Trophoblast cell (in vitro differentiated cells and primary cell): ENCODE measurements at places on chromosomes 1 and 21.

DNA sequence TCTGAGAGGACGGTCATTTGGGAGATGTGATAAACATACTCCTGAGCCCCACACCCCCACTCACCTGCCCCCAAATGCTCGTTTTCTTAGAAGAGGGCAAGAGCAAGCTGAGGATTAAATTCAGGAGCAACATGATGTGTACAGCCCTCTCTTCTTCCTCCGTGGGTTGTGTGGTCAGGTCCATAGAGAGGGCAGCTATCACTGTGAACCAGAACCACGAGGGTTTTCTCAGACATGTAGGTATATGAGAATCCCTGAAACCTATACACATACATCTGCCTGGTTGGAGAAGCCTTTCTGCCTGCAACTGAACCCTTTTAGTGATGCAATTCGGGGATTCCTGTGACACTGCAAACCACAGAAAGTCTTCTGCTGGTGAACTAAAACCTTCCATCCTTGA is 38.9 kb downstream of the PGM1 start:
- no peak for DNase-seq

DNA sequence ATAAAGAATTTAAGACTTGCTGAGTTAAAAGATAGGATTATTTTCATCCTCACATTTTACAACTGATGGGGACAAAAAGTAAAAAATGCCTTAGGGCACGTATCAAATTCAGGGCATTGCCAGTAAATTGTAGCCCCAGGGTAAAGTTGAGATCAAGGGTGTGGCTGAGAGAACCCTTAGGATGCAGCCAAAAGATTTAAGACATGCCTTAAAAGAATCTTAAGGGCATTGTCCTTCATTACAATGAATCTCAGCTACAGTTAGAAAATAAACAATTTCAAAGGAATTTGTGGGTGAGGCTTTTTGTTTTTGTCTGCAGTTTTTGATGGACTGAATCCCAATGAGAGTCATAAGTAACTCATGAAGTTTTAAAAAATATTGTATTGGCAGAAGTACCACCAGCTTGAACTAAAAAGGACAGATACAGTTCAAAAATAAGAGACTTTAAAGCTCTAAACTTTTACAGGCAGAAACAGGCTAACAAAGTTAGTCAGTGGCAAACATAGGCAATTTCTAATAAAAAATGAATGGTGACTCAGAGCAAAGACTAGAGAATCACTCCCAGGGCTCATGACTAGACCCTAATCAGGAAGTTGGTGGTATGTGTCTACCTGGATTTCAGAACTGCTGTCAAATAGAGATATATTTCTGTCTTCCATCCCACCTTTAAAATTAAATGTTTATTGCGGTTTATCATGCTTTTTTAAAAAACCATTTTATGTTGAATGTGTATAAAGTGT is 165.1 kb upstream of the SNX7 start:
- DNase-seq: no peak

- no peak for DNase-seq
Observed at GRCh38 chr1:195185736-195186135, 1422.5 kb downstream of the KCNT2 start.

- no peak for DNase-seq
Observed at GRCh38 chr1:192538407-192539296, 36.9 kb upstream of the RGS1 start.

- DNase-seq: no peak
Observed at GRCh38 chr1:18146886-18147285, 39.3 kb downstream of the IGSF21 start.

- no peak for DNase-seq
Observed at GRCh38 chr1:66599346-66599745, 65.4 kb downstream of the SGIP1 start.

DNA sequence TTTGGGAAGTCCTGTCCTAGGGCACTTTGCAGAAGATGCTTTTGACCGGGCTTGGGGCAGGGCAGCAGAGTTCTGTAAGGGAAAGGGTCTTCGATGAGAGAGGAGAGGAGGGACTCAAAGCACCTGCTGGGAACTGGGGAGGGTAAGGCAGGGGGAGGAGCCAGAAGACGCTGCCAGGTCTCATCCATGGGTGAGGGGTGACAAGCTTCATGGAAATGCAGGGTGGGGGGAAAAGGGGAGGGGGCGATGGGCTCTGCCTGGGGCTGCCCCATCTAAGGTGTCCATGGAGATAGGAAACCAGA is 20.9 kb upstream of the C2CD2 start:
- no peak for DNase-seq

GRCh38 chr1:154971341-154971998 is 923 bp upstream of the SHC1 start:
- DNase-seq: peak; percentile 59

DNA sequence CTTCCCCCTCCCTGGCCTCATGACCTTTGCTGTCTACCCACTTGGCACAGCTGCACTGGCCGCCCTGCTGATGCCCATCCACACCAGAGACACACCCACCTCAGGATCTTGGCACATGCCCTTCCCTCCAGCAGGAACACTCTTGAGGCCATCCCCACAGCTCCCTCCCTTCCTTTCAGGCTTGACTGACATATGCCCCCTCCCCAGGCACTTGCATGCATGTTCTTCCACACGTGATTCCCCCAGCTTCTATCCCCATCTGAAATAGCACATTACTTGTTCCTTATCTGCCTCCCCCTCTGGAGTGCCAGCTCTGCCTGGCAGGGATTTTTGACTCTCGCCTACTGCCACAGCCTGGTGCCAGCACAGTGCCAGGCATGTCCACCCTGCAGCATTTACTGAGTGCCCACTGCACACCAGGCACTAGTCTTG is 98.5 kb upstream of the SLC25A33 start:
- no peak for DNase-seq

DNA sequence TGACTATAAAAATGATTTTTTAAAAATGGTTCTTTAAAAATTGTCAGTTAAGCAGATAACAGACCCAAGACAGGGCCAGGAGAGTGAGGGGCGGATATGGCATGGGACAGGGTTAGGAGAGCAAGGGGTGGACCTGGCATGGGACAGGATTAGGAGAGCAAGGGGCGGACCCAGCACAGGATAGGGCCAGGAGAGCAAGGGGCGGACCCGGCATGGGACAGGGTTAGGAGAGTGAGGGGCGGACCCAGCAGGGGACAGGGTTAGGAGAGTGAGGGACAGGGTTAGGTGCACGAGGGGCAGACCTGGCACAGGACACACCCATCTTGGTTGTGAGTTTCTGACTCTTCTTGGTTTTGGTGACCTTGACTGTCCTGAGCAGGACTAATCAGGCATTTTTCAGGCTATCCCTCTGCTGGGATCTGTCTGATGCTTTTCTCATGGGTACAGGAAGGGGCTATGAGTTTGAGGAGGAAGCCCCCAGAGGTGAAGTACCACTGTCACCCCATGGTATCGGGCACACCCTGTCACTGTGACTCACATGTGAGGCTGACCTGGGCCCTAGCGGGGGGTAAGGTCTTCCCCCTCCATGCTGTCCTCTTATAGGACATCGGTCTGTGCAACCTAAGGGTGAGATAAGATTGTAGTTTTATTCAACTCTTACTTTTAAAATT is 159.0 kb upstream of the COL6A1 start:
- no peak for DNase-seq

- no peak for DNase-seq
Observed at GRCh38 chr1:214660190-214660589, 57.2 kb downstream of the CENPF start.

DNA sequence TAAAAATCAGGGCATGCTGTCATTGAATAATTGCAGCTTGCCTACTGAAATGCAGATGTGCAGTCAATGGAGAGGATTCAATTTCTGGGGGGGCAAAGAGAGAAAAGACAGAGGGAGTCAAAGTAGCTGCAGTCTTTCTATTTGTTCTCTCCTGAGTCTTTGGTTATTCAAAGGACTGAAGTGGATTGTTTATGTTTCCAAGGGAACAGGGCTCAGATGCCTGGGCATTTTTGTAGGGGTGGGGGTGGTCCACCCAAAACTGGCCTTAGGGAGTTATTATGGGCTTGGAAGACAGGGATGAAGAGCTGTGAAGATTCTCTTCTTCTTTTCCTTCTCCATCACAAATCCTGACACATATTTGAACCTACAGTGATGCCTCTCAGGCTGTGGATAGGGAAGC is 408.8 kb upstream of the DAB1 start:
- no peak for DNase-seq

DNA sequence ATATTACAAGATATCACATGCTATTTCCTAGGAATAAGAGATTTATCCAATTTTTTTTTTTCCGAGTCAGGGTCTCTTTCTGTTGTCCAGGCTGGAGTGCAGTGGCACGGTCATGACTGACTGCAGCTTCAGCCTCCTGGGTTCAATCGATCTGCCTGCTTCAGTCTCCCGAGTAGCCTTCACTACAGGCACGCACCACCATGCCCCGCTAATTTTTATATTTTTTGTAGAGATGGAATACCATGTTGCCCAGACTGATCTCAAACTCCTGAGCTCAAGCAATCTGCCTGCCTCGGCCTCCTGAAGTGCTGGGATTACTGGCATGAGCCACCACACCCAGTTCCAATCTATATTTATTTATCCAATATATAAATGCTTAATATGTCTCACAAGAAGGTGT is 18.0 kb upstream of the WDTC1 start:
- DNase-seq: no peak

DNA sequence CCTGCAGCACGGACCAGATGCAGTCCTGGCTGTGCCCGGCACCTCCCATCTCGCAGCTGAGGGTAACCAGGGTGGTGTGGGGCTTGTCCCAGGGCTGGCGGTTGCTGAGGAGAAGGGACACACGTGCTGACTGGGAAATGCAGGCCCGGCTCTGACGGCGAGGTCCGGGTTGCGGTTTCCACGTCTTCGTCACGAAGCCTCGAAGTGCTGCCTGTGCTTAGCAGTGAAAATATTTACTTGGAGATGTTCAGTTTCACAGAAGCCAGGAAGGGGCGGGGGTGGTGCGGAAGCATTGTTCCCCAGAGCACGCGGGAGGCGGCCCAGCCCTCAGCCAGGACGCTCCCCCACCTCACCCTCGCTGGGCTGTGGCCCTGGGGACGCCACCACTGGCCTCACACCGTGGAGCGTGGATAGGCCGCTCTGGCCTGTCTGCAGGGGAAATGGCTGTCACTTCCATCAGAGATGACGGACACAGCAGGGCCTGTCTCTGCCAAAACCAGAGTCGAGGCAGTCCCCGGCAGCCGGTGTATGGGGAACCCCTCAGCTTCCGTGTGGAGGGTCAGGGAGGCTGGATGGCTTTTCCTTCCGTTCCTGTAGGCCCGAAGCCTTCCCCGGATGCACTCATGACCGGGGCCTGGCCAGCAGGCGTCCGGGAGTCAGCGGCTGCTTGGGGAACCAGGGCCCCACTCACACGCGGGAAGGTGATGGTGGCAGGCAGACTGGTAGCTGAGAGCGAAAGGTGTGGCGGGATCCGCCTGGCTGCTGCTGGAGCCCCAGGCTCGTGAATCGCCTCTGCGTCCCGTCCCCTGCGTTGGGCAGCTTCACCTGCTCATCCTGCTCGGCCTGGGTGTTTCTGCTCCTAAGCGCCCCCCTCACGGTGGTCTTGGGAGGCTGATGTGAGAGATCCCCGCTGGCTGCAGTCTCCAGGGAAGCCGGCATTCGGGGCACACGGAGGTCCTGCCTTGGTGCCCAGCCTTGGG is 14.7 kb upstream of the POFUT2 start:
- DNase-seq: no peak

DNA sequence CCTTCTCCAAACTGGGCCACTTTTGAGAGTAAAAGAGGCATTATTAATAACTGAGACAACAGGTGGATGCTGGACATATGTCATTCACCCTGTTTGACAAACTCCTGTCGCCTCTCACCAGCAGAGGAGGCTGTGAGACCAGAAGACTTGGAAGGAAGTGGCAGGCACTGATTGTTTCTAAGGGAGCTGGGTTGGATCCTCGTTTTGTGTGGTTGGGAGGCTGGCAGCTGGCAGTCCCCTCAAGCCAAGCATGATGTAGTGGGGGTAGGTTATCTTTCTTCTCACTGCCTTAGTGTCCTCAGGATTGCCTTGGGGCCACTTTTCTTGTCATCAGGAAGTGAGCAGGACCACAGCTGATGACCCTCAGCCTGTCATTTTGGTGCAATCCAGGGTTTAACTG is 86.5 kb upstream of the KCNJ15 start:
- DNase-seq: peak; percentile 24

GRCh38 chr21:29219165-29219770 is 79.5 kb upstream of the BACH1 start:
- peak; percentile 15 for DNase-seq

GRCh38 chr21:34073032-34073748 is at the start of the genes MRPS6 and SLC5A3:
Gene MRPS6 (plus strand): TSS chr21:34073578. CDS start chr21:34073701, 123 bp downstream.
Gene SLC5A3 (plus strand): TSS chr21:34073578. CDS start chr21:34095199, 21,621 bp downstream.
- peak; percentile 87 for DNase-seq

DNA sequence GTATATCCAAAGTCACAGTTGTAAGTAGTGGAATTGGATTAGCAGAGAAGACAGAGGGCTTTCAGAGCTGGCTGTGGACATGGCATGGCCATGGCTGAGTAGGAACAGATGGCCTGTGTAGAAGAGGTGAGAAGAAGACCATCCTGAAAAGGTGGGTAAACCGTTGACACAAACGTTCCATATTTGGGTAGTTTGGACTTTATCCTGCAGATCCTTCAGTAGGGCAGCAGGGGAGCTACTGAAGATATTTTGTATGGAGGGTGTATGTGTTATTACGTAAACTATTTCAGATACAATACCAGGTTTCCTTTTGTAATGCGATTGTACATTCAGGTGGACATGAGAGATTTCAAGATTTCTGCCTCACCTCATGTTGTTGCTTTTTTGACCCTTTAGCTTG is 1.6 kb downstream of the UTP11 start:
- no peak for DNase-seq

GRCh38 chr1:236850077-236850979 is 55.2 kb downstream of the MTR start:
- no peak for DNase-seq

GRCh38 chr1:29363536-29363935 is 127.2 kb downstream of the PTPRU start:
- no peak for DNase-seq

DNA sequence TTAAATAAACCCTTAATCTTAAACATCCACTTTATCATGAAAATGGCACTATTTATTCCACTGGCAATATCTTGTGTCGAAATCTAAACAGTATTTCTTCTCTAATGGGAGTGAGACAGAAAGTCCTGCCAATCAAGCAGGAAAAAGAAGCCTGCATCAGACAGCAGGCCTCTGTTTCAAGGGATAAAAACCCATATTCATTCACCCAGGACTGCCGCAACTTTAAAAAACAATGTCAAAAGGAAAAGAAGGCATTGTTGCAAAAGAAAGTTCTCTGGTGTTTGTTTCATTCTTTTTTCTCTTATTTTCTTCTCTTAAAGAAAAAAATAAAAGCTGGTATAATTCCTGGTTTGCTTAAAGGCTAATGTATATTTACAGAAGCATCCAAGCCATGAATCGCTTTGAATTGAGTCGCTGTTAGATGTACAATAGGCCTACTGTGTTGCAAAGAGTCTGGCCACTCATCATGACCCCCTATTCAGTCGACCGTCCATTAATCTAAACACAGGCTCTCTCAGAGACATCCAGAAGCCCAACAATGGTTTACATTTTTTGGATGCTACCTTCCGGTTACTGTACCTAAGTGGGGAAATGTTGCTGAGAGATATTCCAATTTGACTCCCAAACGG is 48.7 kb upstream of the ZC3H11B start:
- DNase-seq: no peak
